ENCODE measurements at places on chromosomes 12 and 14.

- no peak for DNase-seq
These were observed 124.3 kb downstream of the PPHLN1 start for GRCh38 chr12:42450248-42450647.

DNA sequence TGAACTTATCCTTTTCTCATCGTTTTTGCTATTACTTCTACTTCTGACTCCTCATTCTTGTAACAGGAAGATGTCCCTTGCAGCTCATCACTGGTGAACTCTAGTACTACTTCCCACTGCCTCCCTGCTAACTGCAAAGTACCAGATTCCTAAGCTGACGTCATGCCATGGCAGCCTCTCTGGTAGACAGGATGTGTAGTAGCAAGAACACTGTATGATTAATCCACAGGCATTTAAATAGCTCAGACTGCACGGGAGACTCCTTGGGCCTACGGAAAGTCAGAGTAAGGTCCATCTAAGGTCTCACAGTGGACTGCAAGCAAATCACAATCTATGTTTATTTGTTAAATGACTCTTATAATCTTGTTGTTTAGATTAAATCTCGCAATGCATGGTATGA is 43.5 kb downstream of the DNAI7 start:
- no peak for DNase-seq

DNA sequence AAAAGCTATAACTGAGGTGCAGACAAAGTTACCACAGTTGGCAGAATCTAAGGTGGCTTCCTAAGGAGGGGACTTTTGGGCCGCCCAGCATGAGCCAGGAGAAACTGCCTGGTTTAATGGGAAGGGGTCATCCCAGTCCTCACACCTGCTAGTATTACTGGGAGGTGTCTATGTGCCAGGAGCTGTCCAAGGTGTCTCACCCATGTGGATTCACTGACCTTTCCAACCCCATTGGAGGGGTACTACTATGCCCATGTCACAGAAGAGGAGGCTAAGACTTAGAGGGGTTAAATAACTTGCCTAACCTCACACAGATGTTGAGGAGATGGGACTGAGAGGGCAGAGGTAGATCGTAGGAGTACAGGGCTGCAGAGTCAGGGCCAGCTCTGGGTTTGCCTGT is 10.2 kb downstream of the ABCB9 start:
- DNase-seq, result no peak

GRCh38 chr12:29743801-29744200 is 39.9 kb downstream of the TMTC1 start:
- no peak for DNase-seq

DNA sequence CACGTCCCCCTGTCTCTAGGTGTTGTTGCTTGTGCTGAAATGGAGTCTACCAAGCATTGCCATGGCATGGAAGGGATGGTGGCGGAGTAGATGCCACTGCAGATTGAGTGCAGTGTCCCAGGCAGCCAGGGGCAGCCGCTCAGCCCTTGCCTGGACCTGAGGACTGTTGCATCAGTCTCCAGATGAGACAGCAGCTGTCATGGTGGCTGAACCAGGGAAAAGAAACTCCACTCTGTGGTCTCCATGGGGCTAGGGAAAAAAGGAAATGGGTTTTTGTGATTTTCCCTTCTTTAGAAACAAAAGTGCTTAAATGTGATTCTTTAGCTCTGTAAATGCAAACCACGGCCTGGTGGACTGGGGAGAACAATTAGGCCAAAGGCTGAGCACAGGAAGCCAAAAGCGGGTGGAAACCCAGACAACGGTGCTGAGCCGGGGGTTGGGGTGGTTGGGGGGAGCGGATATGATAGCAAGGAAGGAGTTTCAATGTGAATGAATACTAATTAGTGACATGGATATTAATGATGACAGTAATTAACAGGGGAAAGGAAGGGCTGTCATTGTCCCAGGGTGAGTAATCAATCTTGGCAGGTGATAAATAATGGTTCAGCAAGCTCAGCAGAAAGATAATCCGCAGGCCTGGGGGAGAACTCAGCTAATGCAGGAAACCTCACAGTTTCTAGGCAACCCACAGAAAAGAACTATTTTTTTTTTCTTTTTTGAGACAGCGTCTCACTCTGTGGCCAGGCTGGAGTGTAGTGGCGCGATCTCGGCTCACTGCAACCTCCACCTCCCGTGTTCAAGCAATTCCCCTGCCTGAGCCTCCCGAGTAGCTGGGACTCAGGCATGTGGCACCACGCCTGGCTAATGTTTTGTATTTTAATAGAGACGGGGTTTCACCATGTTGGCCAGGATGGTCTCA is 442.6 kb downstream of the DPF3 start:
- no peak for DNase-seq

DNA sequence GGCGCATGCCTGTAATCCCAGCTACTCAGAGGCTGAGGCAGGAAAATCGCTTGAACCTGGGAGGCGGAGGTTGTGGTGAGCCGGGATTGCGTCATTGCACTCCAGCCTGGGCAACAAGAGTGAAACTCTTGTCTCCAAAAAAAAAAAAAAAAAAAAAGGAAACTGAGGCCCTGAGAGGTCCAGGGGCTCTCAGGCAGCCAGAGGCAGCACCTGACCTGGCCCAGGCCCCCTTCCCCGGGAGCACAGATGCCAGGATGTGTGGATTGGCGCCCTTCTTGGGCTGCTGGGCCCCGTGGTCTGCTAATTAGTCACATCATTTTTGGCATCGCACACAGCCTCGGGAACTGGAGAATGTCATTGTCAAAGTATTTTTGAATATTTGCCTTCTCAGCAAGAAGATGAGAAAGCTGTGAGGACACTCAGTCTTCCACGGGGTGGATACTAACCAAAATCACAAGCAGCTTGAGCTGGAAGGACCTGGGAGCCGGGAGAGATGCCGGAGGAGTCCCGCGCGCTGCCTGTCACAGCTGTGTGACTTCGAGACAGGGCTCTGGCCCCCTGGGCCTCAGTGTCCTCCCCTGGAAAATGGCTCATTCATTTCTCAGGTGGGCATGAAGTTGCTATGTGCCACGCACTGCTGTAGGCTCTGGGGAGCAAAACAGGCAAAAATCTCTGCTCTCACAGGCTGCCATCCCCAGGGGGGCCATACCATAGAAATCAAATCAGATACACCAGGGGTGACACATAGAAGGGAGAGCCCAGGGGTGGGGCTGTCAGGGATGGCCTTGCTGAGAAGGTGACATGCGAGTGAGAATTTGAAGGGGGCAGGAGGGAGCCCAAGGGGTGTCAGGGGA is 12.5 kb upstream of the RCOR1 start:
- no peak for DNase-seq

- DNase-seq, result no peak
These were observed 476.4 kb downstream of the SOX5 start for GRCh38 chr12:23473071-23473470.

DNA sequence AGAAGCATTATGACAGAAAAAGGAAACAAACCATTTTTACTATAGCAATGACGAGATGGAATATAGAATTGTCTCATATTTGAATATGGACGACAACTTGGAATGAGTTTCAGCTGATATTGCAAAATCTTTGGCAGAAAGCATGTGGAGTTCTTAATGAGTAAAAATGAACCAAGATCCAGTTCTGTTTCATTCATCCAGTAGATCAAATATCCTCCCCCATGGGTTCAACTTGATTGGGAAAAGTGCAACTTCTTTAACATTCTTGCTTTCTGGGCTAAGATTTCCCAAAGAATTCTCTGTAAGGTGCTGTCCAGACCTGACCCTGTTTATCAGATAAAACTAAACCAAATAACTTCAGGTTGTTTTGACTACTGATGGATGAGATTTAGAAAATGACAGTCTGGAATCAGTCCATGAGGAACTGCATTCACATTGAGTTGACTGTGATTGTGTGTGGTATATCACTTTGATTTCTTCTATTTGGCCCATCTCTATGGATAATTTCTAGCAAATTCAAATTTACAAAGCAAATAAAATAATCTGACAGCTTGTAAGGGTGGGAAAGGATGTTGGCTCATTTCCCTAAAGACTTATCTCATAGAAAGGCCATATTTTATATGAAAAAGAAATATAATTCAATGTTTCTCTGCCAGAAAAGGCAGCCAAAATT is 267.4 kb downstream of the ADAMTS20 start:
- DNase-seq, result no peak

DNA sequence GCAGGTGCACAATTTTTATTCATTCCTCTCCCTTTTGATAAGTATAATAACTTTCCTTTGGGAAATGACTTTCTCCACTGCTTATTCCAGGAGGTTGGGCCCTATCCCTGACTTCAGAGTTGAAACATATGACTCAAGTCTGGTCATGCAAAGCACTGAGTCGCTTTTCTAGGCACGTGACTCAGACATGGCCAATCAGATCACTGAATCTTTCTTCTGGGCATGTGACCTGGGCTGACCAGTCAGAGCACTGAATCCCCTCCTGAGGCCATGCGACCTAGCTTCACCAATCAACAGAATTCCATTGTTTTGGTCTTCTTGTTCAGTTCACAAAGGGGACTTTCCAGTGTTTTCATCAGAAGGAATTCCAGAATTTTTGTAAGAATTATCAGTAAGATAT is 377.1 kb upstream of the KITLG start:
- no peak for DNase-seq

- DNase-seq, result no peak
These were observed 24.8 kb downstream of the ALDH2 start for GRCh38 chr12:111791507-111791906.

DNA sequence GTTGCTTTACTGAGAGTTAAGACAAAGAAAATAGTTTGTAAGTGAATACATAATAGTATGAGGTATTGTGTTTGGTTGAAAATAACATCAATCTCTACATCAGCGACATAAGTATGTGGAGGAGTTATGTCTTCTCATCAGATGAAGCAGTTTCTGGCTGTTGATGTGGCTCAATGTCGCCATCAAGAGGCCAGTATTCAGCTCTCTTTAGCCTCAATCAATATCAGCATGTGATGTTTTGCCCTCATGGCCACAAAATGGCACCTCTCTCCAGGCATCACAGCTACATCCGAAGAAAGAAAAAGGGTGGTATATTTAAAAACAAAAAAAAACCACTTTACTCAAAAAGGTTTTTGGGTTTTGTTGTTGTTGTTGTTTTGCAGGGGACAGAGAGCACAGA is 302.3 kb upstream of the TMEM132C start:
- DNase-seq, result no peak

DNA sequence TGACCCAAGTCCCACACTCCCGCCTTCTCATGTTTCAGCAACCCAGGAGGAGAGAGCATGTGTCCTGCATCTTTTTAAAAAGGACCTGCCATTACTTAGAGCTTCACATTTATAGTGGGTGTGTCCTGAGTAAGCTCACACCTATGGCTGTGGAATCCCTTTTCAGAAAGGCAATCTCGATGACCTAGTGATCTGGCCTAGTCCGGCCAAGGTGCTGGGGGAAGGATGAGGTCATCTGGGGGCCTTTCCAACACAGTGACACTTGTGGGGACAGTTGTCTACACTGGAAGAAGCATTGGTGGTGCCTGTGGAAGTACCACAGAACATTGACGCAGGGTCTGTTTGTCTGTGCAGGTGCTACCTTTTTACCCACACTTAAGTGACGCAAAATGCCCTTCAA is 8.2 kb downstream of the TCP11L2 start:
- no peak for DNase-seq

- no peak for DNase-seq
These were observed 38.8 kb upstream of the ATP23 start for GRCh38 chr12:57902478-57902969.

- no peak for DNase-seq
These were observed 105.8 kb downstream of the ZNF664 start for GRCh38 chr12:124078800-124079199.

DNA sequence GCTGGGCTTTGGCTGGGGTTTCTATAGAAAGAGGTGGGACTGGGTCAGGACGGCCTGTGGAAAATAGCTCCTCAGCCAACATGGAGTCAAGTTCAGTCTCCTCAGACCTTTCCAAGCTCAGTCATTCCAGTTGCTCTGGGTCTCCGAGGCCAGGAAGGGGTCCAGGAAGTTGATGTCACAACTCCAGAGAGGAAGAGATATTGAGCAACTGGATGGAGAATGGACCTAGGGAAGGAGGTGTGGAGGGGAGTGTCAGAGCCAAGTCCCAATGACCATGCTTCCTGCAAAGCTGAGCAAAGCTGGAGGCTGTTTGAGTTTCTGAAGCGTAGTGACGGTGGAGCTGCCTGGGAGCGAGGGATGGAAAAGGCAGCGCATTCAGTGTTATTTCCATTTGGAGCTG is 86.1 kb downstream of the SLC24A4 start:
- no peak for DNase-seq

GRCh38 chr12:124754949-124755800 is 108.5 kb downstream of the SCARB1 start:
- peak; percentile 77 for DNase-seq

GRCh38 chr12:131869871-131870418 is 24.5 kb upstream of the ULK1 start:
- DNase-seq, result no peak

DNA sequence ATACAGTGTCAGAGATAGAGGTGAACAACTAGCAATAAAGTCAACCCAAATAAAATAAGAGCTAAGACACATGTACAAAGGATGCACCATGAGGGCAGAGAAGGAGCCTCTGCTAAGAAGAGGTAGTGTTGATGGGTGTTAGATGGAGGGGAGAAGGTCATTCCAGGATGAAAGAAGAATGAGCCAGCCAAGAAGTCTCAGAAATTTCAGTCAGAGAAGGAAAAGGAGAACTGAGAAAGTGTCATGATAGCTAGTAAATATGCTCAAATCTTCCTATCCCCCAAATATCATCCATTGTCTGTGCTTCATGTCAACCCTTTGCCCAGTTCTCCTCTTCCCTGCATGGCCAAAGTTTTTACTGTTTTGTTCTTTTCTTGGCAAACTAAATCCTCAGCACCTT is 225.2 kb upstream of the BTG1 start:
- DNase-seq, result no peak

DNA sequence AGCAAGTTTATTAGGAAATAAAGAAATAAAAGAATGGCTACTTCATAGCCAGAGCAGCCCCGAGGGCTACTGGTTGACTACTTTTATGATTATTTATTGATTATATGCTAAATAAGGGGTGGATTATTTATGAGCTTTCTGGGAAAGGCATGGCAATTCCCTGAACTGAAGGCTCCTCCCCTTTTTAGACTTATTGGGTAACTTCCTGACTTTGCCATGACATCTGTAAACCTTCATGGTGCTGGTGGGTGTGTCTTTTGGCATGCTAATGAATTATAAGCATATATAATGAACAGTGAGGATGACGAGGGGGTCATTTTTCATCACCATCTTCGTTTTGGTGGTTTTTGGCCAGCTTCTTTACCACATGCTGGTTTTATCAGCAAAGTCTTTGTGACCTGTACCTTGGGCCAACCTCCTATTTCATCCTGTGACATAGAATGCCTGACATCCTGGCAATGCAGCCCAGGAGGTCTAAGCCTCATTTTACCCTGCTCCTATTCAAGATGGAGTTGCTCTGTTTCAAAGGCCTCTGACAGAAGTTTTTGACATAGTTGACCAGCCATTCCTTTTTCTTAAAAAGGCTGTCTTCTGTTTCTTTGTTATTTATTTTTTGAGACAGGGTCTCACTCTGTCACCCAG is 11.1 kb upstream of the PTGES3 start:
- no peak for DNase-seq

DNA sequence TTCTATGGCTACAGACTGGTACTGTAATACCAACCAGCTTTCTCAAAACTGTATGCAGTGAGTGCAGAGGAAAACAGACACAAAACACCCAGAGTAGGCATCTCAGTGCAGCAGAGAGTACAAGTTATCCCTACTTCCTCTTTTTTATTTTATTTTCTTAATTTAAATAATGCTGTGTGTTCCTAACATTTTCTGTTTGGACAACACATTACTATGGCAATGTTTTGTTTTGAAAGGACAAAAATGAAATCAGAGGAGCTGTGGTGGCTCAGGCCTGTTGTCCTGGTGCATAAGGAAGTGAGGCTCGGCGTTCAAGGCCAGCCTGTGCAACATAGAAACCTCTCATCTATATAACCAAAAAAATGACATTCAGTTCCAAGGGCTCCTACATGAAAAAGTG is 33.7 kb upstream of the SELPLG start:
- no peak for DNase-seq

GRCh38 chr14:74663884-74664283 is 49.0 kb downstream of the AREL1 start:
- DNase-seq, result no peak
